ENCODE measurements at places on chromosomes 6 and 20. TPM values are rescaled to one million over a fixed set of nuclear protein-coding genes. Genes with fewer than 3 reads are reported as not detected.

The GPX5 gene
- not detected for polyA plus RNA-seq

The SLC35F1 gene
- polyA plus RNA-seq = 0.07 TPM

The DEFB125 gene
- not detected for polyA plus RNA-seq

The BANF2 gene
- not detected for polyA plus RNA-seq

The NOTCH4 gene
- polyA plus RNA-seq = 0.37 TPM

The THBD gene
- polyA plus RNA-seq = 0.10 TPM

The TCF21 gene
- polyA plus RNA-seq = 32.2 TPM

The ZSCAN16 gene
- 3.2 TPM for polyA plus RNA-seq

The LHFPL5 gene
- not detected for polyA plus RNA-seq

The SLC22A1 gene
- polyA plus RNA-seq = 0.10 TPM

The BPIFA3 gene
- polyA plus RNA-seq = not detected

The TMEM244 gene
- not detected for polyA plus RNA-seq

The JAG1 gene
- polyA plus RNA-seq = 13.5 TPM

The MC3R gene
- polyA plus RNA-seq = not detected

The LINC00237 gene
- not detected for polyA plus RNA-seq

Data from AG04450 (cell line).